ENCODE measurements at places on chromosomes 7 and 10.

GRCh38 chr10:63236113-63236935, 103.2 kb downstream of the NRBF2 start:
- peak; percentile 91 for DNase-seq

- DNase-seq = no peak
Observed at GRCh38 chr7:112970771-112971170, 115.9 kb downstream of the GPR85 start.

GRCh38 chr10:86178401-86179152, 188.0 kb downstream of the GRID1 start:
- DNase-seq = no peak

GRCh38 chr7:131720703-131721102, 164.3 kb upstream of the PODXL start:
- DNase-seq = no peak
